ENCODE measurements at places on chromosomes 2 and 18.

DNA sequence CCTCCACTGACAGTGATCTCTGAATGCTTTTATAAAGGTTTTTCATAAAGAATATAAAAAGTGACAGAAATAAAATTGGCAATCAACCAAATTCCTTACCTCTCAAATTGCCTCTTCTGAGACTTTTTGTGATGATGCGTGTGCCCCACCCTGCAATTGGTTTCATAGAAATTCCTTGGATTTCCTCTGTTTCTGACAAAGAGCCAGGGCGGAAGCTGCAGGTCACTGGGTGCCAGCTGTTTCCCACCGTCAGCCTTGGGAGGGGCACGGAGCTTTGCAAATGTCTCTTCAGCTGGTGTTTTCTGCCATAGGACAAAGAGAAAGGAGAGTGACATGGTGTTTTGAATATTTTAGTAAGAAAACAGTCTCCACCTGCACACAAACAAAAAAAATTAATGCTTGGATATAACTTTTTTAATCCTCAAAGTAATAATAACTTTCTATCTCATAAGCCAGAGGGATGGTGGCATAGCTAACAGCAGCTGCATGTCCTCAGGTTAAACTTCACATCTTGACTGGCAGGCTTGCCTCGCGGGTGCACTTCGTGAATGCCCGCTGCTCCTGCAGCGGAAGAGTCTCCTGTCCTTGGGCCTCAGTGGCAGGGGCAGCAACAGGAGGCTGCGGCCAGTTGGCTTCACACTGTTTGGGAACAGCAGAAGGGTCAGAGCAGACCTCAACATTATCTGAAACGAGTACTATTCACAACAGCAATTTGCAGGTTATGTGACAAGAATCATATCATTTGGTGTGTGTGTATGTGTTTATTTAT is 24.7 kb downstream of the AGAP1 start:
- no peak for DNase-seq

DNA sequence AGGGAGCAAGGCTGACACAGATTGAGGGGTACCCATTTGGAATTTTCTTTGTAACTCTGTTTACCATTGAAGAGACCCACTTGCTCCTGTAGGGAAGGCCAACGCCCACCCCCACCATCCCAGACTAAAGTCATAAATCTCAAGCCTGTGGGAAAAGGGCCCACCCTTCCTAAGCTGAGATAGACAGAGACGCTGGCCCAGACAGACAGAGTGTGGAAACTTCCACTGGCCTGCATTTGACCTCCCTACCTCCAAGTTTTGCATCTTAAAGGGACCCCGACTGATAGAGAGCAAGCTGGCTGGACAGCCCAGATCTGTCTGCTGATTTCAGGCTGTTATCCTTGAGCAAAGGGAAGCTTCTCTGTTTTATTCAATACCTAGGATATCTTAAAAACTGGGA is 48.2 kb upstream of the SLC14A2 start:
- DNase-seq = no peak

GRCh38 chr2:96137321-96138178 is 752 bp downstream of the ASTL start:
- DNase-seq = no peak

GRCh38 chr2:9222239-9222892 is 15.8 kb downstream of the ASAP2 start:
- no peak for DNase-seq

- peak; percentile 99 for DNase-seq
Observed at GRCh38 chr2:67846370-67847070, 216.3 kb downstream of the C1D start.

- DNase-seq = no peak
Observed at GRCh38 chr2:200077838-200078237, 122.5 kb downstream of the MAIP1 start.

- DNase-seq = no peak
Observed at GRCh38 chr2:68365087-68365486, at the start of gene PLEK. TSS of gene PLEK (plus strand) at chr2:68365282. CDS start at chr2:68365352, 70 bp downstream.

DNA sequence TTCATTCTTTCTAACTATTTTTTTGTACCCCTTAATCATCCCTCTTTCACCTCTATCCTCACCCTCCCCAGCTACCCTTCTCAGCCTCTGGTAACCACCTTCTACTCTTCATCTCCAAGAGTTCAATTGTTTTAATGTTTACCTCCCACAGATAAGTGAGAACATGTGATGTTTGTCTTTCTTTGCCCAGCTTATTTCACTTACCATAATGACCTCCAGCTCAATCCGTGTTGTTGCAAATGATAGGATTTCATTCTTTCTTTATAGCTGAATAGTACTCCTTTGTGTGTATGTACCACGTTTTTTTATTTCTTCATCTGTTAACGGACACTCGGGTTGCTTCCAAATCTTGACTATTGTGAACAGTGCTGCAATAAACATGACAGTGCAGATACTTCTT is 22.1 kb upstream of the TMEM37 start:
- DNase-seq = peak; percentile 24

DNA sequence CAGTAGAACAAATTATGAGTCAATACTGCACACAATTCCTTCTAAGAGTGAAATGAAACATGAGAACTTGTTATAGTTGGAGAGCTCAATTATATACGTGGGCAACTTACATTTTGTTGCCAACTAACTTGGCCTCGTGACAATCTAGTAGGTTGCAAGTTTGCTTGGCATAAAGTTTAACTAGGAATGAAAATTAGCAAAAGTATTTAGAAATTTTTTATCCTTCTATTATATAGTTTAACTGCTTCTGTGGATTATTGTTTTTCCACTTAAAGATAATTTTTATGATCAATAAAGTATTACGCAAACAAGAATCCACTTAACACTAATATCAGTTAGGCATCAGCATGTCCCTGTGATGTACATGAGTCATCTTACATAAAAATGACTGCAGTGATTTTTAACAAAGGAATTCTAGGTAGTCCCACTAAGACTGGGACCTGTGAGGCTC is 41.1 kb downstream of the FAM124B start:
- DNase-seq = no peak

GRCh38 chr2:236551471-236552211 is 18.0 kb upstream of the ACKR3 start:
- no peak for DNase-seq

GRCh38 chr2:120541553-120541932 is 194.1 kb upstream of the GLI2 start:
- DNase-seq = no peak

DNA sequence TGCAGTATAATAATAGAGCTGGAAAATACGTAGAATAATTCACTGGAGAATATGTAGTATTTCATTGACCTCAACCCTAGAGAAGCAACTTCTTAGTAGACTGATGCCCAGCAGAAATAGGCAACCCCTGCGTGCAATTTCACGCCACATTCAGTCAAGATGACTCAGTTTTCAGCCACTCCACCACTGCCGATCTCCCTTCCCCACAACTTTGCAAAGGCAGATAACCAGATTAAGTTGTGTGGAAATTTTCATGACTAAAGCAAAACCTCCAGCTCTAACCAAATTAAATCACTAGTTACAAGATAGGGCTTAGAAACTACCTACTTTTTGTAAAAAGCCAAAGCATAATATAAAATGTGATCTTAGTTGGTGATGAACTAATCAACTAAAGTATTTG is 63.3 kb upstream of the STK17B start:
- DNase-seq = no peak

- DNase-seq = peak; percentile 78
Observed at GRCh38 chr18:6414723-6415417, at the start of gene L3MBTL4. TSS of gene L3MBTL4 (minus strand) at chr18:6414911. CDS start at chr18:6311625, 103,286 bp downstream.

- DNase-seq = no peak
Observed at GRCh38 chr2:71778514-71778913, 325.2 kb downstream of the DYSF start.

DNA sequence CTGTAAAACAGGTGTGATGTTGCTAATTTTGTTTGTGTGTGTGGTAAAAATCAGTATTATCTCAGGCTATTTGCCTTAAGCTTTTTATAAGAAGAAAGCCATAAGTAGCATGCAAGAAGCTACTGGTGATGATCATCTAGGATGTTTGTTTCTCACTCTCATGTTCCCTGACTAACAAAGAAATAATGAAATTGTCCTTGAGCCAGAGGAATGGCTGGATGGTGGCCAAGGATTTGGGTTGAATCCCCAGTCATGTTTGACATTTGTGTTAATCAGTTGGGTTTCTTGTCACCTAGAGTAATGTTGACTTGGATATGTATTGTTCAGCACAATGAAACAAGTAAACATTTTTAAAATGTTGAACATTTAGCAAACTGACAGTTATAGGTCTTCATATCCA is 496.8 kb upstream of the ZEB2 start:
- DNase-seq = peak; percentile 42

DNA sequence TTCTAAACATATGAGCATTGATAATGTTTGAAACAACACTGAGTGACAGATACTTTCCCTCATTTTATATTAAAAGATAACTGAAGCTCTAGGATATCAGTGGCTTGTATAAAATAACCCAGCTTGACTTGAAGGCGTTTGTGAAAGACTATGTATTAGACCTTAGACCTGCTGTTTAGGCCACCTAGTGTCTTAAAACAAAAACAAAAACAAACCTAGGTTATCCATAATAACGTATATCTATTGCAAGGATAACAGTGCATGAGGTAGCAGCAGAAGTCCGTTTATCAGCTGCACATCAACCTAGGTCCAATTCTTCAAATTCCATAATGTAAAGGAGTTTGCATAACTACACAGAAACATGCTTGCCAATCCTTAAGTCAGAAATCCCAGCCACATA is 79.5 kb upstream of the MAP2 start:
- no peak for DNase-seq

DNA sequence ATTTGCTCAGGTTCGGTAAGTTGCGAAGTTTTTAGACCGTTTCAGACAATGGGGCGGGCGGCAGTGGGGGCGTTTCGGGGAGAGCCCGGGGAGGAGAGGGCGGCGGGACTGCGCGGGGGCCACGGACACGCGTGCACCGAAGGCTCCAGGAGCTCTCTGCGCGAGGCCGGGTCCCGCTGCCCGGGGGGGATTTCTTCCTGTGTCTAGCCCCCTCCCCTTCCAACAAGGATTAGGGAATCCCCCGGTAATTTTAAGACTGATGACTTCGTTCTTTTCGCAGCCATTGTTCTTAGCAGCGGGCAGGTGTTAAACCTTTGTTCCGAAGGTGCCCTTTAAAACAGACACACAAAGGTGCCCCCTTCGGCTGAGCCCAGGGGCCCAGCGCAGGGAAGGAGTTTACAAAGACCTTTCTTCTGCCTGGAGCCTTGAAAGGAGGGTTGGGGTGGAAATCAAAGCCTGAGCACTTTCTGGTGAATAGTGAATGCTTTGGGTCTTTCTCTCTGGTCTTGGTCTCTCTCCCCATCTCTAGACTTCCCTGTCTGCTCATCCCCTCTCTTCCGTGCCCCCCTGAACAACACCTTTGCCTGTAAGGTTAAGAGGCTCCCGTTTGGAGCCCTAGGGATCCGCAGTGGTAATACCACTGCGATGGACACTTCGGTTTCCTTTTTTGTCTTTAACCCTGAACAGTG is 2.1 kb downstream of the TRIB2 start:
- peak; percentile 66 for DNase-seq

GRCh38 chr2:172373076-172373475 is 54.3 kb upstream of the ITGA6 start:
- DNase-seq = no peak

- DNase-seq = no peak
Observed at GRCh38 chr18:75124551-75124950, 84.4 kb downstream of the PTGR3 start.

DNA sequence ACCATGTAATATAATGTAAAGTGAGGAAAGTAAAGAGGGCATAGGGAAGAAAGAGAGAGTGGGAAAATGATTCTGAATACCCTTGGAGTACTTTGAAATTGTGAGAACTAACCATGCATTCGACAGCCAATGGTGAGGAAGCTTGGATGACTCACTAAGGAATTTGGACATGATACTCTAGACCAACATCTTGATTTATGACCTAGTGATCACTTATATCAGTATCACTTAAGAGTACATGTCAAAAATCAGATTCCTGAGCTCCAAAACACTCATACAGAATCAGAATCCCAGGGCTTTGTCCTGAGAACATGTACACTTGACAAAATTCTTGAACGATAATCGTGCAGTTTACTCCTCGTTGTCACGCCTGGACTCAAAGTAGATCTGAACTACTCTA is 1899.8 kb upstream of the PIK3C3 start:
- no peak for DNase-seq

- peak; percentile 63 for DNase-seq
Observed at GRCh38 chr2:191631754-191632153, 46.2 kb upstream of the NABP1 start.

GRCh38 chr2:71727562-71727961 is 274.2 kb downstream of the DYSF start:
- DNase-seq = no peak

GRCh38 chr2:124145982-124146381 is 120.9 kb downstream of the CNTNAP5 start:
- peak; percentile 60 for DNase-seq

DNA sequence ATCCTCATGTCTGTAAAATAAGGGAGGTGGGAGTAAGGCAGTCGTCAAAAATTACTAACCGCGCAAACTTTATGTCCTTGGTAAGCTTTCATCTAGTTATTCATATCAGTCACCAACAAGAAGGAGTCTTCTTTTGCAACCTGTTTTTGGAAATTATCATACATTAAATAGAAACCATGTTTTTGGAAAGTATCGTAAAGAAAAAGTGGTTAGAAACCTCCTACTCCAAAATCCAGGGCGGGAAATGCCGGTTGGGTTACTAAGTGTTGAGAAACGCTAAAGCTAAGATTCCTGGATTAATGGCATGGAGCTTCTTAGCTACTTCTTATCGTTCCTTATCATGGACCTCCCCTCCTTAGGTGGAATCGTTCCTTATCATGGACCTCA is 778 bp downstream of the BBS5 start:
- no peak for DNase-seq

GRCh38 chr2:113000436-113000835 is 4.8 kb upstream of the IL36A start:
- DNase-seq = no peak

GRCh38 chr2:112957511-112957910 is 20.3 kb upstream of the IL36G start:
- DNase-seq = no peak

DNA sequence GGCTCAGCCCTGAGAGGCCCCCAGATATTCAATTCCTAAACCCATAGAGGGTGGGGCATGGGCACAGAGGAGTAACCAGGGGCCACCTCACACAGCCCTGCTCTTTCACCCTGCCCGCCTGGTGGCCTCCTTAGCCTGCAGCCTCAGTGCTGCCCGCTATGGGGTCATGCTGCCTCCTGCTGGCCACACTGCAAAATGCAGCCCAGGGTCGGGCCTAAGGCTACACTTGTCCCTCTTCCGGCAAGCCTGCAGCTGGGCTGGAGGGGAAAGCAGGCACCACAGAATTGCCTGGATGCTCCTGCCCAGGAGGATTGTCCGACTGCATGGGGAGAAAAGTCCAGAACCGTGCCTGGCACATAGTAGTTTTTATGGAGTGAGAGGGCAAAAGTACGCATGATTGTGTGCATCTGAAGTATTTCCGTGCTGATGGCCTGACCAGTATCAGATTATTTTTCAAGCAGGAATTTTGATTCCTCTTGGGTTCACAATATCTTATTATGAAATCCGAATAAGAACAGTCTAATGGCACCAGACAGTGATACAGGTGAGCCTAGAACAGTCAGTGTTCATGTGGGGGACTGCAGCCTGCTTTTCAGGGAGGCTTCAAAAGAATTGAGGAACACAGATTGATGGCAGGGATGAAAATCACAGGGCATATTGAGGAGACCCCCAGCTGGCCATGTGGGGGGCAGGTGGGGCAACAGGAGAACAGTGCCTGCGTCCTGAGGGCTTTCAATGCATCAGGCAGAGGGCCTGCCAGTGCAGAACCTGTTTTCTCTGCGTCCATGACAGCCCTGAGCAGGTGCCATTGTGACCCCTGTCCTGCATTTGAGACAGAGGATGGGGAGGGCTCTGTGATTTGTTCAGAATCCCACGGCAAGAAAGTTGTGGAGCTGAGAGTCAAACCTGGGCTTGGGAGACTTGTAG is 51.2 kb upstream of the ALPP start:
- peak; percentile 41 for DNase-seq
